ENCODE measurements at places on chromosomes 5 and 9. TPM values are rescaled to one million over a fixed set of nuclear protein-coding genes. Genes with fewer than 3 reads are reported as not detected.

- H3K27ac ChIP-seq = no peak overlapping the region
- DNase-seq = no peak
- H3K36me3 ChIP-seq = no peaks in the 10 kb centered on the region
- no peaks in the 10 kb centered on the region for H3K27me3 ChIP-seq
- no peak overlapping the region for H3K4me3 ChIP-seq
Measured at GRCh38 chr5:21199087-21199486, 1211.1 kb upstream of the CDH18 start.

GRCh38 chr9:4590430-4591122, 71.5 kb upstream of the PLPP6 start:
- no peak overlapping the region for H3K27ac ChIP-seq
- H3K4me3 ChIP-seq = no peak overlapping the region
- no peaks in the 10 kb centered on the region for H3K36me3 ChIP-seq
- H3K4me1 ChIP-seq = no peaks in the 10 kb centered on the region
- no peaks in the 10 kb centered on the region for H3K27me3 ChIP-seq

DNA sequence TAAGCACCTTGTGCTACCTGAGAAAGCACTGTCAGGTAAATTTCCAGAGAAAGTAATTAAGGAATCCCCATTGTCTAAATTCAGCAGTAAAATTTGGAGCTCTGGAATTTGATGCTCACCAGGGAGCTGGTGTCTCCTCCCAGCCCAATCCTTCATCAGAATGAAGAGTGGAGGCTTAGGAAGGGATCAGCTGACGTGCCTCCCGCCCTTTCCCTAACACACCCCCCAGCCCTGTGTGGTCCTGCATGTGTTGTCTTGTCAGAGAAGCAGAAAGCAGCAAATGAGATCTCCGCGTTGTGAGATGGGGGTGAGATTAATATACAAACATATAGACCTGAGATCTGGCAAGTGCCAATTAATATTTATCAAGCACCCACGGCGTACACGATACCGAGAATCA, 26.9 kb upstream of the BARHL1 start:
- no peak overlapping the region for H3K27ac ChIP-seq
- H3K36me3 ChIP-seq = no peaks in the 10 kb centered on the region
- H3K27me3 ChIP-seq = no peaks in the 10 kb centered on the region
- no peak overlapping the region for H3K4me3 ChIP-seq
- H3K4me1 ChIP-seq = no peaks in the 10 kb centered on the region

DNA sequence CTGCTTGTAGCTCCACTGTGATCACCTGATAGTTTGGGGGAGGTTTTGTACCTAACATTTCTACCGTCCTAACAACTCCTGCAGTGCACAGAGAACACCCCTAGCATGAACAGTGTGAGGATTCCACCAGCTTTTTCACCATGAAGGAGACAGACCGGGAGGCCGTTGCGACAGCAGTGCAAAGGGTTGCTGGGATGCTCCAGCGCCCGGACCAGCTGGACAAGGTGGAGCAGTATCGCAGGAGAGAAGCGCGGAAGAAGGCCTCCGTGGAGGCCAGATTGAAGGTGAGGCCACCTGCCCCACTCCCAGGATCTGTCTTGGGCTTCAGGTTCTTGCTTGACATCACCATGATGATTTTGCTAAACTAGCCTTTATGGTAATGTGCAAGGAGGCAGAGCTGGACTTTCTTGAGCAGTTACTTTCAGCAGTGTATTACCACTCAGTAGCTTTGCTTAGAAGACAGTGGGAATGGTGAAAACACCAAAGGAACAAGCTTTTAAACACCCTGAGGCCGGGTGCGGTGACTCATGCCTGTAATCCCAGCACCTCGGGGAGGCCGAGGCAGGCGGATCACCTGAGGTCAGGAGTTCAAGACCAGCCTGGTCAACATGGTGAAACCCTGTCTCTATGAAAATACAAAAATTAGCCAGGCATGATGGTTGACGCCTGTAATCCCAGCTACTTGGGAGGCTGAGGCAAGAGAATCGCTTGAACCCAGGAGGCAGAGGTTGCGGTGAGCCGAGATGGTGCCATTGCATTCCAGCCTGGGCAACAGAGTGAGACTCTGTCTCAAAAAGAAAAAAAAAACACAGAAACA, 3.3 kb downstream of the EXOC3 start:
- no peak overlapping the region for H3K4me3 ChIP-seq
- H3K36me3 ChIP-seq = peaks cover 42% of the 10 kb centered on the region
- no peak overlapping the region for H3K27ac ChIP-seq
- DNase-seq = no peak
- peaks cover 19% of the 10 kb centered on the region for H3K4me1 ChIP-seq

- peak overlapping the region; percentile 3 for H3K4me3 ChIP-seq
- H3K27me3 ChIP-seq = no peaks in the 10 kb centered on the region
Measured at GRCh38 chr9:23850690-23851629, 24.9 kb upstream of the ELAVL2 start.

The CDX1 gene
- not detected for total RNA-seq

GRCh38 chr5:179111267-179112207, 51.4 kb downstream of the ZNF354C start:
- peak; percentile 38 for DNase-seq
- H3K27ac ChIP-seq = no peak overlapping the region
- no peaks in the 10 kb centered on the region for H3K27me3 ChIP-seq
- no peaks in the 10 kb centered on the region for H3K36me3 ChIP-seq

The IL3 gene
- total RNA-seq = not detected

GRCh38 chr9:104993291-104993963, 65.5 kb upstream of the ABCA1 start:
- H3K36me3 ChIP-seq = no peaks in the 10 kb centered on the region
- H3K27ac ChIP-seq = peak overlapping the region; percentile 90
- no peak overlapping the region for H3K4me3 ChIP-seq
- H3K27me3 ChIP-seq = no peaks in the 10 kb centered on the region
- DNase-seq = peak; percentile 97

DNA sequence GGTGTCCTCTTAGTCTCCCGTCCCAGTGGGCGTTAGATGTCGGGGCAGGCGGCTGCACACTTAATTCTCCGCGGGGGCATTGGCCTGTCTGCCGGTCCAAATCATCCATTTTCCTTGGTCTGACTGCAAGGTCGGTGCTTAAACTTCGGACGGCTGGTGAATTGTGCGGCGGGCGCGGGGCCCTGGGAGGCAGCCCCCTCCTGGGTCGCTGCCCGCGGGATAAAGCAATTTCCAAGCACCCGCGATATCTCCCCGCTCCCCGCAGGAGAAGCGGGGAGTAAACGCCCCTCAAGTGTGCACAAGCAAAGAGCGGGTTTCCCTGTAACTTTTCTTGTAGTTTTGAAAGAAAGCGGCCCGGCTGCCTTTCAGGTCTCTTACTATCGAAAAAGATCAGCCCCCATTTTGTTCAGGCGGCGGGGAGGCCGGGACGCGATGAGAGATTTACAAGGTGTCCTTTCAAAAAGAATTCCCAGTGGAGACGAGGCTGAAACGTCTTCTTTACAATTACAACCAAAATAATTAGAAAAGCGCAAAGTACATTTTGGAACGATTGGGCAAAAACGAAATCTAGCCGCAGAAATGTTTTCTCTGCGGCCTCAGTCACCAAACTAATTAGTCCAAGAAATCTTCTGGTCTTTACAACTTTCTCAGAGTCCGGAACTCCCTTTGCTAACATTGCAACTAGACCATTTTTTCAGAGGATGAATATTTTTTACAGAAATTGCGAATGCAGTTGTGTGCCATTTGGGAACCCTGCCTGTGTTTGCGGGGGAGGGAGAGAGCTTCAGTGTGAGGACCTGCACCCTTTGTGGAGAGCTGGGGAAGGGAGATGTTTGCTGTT, 1.8 kb downstream of the IRX1 start:
- no peaks in the 10 kb centered on the region for H3K36me3 ChIP-seq
- H3K4me3 ChIP-seq = no peak overlapping the region
- peaks cover 38% of the 10 kb centered on the region for H3K27me3 ChIP-seq
- H3K27ac ChIP-seq = no peak overlapping the region
- H3K4me1 ChIP-seq = peaks cover 48% of the 10 kb centered on the region
- no peak for DNase-seq

The PCDH1 gene
- total RNA-seq = 22.1 TPM

The FGD3 gene
- 2.2 TPM for total RNA-seq

DNA sequence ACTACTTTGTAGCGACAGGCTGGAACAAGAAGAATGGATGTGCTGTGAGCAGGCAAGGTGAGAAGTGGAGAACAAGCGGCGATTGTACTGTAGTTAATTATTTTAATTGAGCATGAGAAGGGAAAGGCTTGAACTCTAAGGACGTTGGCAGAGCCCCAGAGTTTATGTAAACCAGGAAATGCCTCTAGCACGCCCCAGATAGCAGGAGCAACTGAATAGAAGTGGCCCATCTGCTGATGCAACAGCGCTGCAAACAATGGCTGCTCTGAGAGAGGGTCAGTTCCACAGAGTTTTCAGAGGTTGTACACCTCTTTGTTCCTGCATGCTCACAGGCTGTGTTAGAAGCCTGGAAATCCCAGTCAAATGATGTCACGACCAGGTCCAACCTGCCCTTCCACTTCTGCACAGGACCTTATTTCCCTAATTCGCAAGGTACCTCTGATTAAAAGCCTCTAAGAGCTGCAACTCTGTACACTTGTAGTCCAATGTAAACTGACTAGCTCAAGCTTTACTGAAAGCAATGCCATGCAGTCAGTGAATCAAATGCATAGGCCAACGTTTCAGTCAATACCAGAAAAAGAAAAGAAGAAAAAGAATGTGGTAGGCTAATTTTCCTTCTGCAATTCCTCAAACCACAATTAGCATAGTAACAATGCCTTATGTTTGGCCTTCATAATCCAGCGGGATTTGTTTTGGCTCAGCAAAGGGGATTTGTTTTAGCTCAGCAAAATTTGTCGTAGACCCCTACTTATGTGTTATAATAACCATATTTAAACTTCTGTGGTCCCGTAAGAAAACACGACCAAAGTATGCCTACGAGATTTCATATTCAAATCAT, 119.6 kb upstream of the RETREG1 start:
- no peak overlapping the region for H3K27ac ChIP-seq
- no peak for DNase-seq
- H3K36me3 ChIP-seq = no peaks in the 10 kb centered on the region
- H3K4me1 ChIP-seq = peaks cover 4% of the 10 kb centered on the region
- no peak overlapping the region for H3K4me3 ChIP-seq

The LCN1 gene
- not detected for total RNA-seq

- no peaks in the 10 kb centered on the region for H3K4me1 ChIP-seq
- peaks cover 40% of the 10 kb centered on the region for H3K36me3 ChIP-seq
- no peak overlapping the region for H3K27ac ChIP-seq
- H3K27me3 ChIP-seq = no peaks in the 10 kb centered on the region
- DNase-seq = no peak
Measured at GRCh38 chr5:38527475-38527874, 29.0 kb downstream of the LIFR start.

DNA sequence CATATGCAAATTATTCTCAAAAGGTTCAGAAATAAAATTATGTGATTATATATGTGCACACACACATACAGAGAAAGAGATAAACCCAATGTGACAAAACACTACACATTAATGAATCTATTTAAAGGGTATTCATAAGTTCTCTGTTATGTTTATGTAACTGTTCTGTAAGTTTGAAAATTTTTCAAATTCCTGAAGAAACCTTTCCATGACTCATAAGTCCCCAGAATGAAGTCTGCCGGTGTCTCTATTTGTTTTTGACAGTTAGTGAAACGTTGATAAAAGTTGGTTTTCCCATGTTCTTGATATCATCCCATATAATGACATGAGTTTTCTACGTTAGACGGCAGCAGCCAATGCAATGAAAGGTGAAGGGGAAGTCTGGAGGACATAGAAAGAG, 199.5 kb upstream of the PUM3 start:
- no peak overlapping the region for H3K27ac ChIP-seq
- no peaks in the 10 kb centered on the region for H3K4me1 ChIP-seq
- H3K36me3 ChIP-seq = no peaks in the 10 kb centered on the region
- no peaks in the 10 kb centered on the region for H3K27me3 ChIP-seq
- no peak overlapping the region for H3K4me3 ChIP-seq

DNA sequence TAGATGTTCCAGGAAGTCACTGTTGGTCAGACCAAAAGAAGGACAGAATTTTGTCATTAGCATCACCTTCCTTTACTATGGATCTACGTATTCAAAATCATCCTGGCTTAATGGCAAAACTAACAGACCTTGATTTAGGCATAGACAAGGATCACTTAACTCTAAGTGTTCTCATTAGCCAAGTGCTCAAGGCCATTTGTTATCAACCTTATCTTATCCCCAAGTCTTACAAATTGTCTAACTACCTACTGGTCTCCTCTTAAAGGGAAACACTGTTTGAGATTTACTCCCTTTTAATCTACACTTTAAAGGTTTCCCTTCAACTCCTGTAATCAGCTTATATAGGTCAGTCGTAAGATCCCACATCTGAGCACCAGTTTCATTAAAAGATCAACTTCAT, 1197.5 kb upstream of the C9orf72 start:
- no peaks in the 10 kb centered on the region for H3K36me3 ChIP-seq
- no peak for DNase-seq
- no peak overlapping the region for H3K27ac ChIP-seq
- H3K4me1 ChIP-seq = no peaks in the 10 kb centered on the region
- no peak overlapping the region for H3K4me3 ChIP-seq

The CPLANE1 gene
- 9.0 TPM for total RNA-seq

The CAMLG gene
- total RNA-seq = 21.9 TPM

The GADD45G gene
- 80.0 TPM for total RNA-seq
